Fibroblast of skin of right quadriceps (primary cell): ENCODE measurements at places on chromosomes 7 and 10.
A peak's percentile ranks its signal among the peaks of the same experiment; 100 is the strongest.

DNA sequence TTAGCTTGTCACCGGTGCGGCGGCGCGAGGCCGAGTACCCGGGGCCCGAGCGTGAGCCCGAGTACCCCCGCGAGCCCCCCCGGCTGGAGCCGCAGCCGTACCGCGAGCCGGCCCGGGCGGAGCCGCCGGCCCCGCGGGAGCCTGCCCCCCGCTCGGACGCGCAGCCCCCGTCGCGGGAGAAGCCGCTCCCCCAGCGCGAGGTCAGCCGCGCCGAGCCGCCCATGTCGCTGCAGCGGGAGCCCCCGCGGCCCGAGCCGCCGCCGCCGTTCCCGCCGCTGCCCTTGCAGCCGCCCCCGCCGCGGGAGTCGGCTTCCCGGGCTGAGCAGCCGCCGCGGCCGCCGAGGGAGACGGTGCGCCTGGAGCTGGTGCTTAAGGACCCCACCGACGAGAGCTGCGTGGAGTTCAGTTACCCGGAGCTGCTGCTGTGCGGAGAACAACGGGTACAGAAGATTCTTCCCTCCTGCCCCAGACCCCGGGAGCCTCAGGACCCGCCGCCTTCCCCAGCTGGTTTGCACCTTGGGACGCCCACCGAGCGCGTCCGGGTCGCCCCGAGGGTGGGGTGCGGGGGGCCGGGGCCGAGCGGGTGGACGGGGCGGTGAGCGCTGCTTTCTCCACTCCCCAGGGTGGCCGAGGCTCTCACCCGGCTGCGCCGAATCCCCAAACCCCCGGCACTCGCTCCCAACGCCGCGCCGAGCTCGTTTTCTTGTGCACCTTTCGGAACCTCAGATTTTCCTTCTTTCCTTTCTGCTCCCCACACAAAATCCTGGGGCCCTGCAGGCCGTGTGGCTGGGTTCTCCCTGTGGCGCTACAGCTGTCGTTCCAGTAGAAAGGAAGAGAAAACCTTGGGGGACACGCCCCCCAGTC, 708 bp downstream of the UBN2 start:
- peak; percentile 15 for DNase-seq

GRCh38 chr10:62037890-62038608, 136.6 kb downstream of the ARID5B start:
- no peak for DNase-seq

- no peak for DNase-seq
These were observed 242.6 kb downstream of the PHF14 start for GRCh38 chr7:11216276-11216675.

DNA sequence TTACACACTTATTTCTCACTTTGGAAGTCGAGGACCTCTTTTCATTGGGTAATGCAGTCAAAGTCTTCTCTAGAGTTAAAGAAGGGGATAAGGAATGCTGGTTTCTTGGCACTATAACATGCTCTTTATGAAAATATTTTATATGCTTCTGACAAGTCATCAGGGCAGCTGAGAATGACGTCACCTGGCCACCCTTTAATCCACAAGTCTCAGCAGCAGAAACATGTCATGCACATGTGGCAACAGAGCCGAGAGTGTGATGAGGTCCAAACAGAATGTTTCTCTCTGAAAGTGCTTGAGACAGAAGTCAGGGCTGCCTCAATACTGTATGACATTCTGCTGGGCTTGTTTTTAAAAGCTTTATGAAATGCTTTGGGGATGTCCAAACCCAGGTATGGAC, 63.5 kb upstream of the C10orf90 start:
- peak; percentile 46 for DNase-seq

GRCh38 chr7:7486362-7486761, 49.3 kb downstream of the COL28A1 start:
- DNase-seq: no peak

DNA sequence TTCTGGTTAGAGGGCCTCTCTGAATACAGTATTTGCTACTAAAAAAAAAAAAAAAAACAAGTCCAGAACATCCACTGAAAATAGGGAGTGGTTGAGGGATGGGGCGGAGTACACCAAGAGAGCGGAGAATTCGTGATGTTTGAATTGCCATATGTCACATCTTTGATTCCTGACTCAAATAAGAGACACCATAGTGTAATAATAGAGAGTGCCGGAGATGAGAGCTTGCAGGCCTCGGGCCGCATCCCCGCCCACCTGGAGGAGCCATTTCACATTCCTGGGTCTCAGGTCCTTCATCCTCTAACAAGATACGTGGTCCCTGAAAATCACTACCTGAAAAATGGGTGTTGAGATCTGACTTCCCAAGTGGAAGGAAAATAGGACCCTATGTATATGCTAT, 46.8 kb downstream of the KIAA1549 start:
- no peak for DNase-seq

DNA sequence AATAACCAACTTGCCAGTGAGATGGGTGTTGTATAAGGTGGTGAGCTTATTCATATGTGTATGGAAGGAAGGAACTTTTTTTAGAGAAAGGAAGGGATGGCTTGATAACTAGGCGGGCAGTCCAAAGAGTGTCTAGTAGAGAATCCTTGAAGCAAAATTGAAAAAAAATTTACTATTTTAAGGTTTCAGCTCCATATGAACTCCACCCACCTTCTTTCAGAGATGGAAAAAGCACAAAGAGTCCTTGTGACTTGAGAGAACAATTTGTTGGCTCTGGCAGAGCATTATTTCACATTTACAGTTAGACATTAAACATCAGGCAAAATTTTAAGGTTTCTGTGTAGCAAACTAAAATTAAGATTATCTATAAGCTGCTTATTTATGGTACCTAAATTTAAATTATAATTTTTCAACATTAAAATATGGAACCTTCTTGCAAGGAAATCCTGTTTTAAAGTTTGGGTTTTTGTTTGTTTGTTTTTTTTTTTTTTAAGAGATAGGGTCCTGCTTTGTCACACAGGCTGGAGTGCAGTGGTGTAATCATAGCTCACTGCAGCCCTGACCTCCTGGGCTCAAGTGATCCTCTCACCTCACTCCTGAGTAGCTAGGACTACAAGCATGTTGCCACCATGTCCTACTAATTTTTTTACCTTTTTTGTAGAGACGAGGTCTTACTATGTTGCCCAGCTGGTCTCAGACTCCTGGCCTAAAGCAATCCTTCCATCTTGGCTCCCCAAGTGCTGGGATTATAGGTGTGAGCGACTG, 12.2 kb downstream of the PTPN12 start:
- no peak for DNase-seq

- no peak for DNase-seq
These were observed 105.4 kb upstream of the GLI3 start for GRCh38 chr7:42342381-42342780.

DNA sequence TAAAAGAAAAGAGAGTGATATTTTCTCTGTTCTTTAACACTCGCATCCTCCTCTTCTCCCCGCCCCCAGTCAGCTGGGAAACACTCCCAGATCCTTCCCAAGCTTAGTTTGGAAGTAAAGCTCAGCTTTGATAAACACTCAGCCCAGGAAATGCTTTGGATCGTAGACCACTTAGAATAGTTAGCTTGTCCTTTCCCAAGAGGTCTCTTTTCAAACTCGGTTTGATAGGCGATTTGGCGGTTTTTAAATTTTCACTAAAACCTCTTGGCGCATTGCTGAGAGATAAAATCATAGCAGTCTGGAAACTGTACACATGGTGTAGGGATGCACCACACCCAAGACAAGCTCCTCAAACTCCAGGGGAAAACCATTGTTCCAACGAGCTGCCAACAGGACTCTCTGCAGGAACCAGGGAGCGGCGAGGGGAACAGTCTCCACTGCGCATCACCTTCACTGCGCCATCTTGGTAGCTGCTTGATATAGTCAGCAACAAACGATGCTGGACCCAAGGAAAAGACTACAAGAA, 22.3 kb downstream of the SMURF1 start:
- peak; percentile 85 for DNase-seq

GRCh38 chr10:106761906-106762305, 402.6 kb downstream of the SORCS1 start:
- no peak for DNase-seq

DNA sequence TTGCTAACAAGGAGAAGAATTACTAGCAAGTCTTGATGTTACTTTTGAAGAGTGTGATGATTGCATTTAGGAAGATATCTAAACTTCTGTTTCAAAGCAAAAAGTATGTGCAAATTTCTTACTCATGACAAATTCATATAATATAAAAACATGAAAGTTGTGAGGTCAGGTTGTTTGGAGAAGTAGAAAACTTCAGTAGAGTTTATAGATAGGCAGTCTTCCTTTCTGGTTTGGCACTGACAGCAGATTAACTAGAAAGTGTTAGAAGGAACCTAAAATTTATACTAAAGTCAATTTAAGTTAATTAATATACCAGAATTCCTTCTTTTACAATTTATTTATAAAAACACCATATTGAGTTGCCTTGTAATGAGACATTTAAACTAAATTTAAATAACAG, 16.9 kb downstream of the PTEN start:
- DNase-seq: no peak

- DNase-seq: no peak
These were observed 32.1 kb downstream of the ARMC3 start for GRCh38 chr10:22959950-22960349.

DNA sequence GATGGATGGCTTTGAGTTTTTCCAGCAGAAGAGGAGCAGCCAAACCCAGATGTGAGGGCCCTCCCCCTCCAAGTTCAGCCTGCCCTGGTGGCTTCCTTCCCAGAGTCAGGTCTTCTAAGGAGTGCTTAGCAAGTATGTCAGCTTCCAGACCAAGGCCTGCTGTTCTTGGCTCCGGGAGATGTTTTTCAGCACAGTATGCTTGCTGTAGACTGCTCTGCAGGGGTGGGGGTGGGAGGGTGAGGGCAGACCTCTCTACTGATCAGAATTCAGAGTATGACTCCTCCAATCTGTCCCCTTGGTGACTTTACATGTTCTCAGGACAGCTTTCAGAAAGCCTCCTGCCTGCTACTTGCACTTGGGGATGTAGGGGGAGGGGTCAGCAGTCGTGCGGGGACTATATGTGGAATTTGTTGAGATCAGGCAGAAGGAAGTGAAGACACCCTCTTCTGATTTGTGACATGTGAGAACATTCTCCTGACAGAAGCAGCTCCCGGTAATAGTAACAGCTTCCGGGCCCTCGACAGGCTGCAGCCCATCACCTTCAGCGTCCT, 516.4 kb upstream of the ZMIZ1 start:
- peak; percentile 77 for DNase-seq

GRCh38 chr7:143256932-143257331, 6.3 kb upstream of the GSTK1 start:
- DNase-seq: no peak

DNA sequence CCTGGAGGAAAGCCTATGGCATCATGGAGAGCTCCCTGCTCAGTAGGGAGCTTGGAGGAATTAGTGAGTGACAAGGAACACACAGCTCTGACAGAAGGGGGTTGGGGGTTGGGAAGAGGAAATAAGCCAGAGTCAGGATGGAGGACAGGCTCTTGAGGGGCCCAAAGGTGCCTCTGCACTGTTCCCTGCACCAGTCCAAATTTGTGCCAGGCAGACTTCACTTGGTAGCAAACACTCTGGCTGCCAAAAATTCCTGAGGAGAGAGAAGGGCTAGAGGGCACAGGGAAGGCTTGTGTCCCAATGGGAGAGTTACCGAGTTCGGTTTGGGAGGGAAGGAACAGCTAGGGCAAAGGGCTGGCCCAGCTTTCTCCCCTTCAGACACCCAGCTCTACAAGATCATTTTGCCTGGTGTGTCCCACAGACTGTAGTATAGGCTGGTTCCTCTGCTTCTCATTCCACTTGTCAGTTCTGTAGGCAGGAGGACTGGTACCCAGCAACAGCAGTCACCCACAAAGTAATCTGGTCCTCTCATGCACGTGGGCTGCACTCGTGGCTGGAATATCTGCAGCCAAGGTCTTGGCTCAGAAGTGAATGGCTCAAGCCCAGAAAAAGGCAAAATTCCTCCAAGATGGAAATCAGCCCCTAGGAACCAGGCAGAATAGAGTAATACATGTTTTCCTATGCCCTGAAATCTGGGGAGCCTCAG, 8.0 kb upstream of the KCNIP2 start:
- DNase-seq: no peak

GRCh38 chr10:89390476-89391225, 1.8 kb upstream of the IFIT1 start:
- no peak for DNase-seq

DNA sequence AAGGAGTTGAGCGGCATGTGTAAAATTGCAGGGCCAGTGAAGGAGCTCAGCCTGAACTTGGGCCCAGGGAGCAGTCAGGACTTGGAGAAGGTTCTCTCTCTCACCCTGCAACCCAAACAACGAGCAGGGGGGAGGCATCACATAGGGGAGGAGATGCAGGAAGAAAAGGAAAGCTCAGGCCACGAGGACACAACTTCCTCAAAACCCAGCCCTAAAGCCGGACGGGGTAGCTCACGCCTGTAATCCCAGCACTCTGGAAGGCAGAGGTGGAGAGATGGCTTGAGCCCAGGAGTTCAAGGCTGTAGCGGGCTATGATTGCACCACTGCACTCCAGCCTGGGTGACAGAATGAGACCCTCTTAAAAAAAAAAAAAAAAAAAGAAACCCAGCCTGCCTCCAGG, 629.1 kb downstream of the PARD3 start:
- no peak for DNase-seq

GRCh38 chr10:99487125-99487807, 45.5 kb upstream of the NKX2-3 start:
- DNase-seq: no peak

- peak; percentile 21 for DNase-seq
These were observed at the start of gene CNNM1 for GRCh38 chr10:99329304-99329553. CNNM1 (plus strand) TSS chr10:99329356; CDS start chr10:99329388, 32 bp downstream.

- no peak for DNase-seq
These were observed 20.4 kb downstream of the KNDC1 start for GRCh38 chr10:133180192-133180964.

DNA sequence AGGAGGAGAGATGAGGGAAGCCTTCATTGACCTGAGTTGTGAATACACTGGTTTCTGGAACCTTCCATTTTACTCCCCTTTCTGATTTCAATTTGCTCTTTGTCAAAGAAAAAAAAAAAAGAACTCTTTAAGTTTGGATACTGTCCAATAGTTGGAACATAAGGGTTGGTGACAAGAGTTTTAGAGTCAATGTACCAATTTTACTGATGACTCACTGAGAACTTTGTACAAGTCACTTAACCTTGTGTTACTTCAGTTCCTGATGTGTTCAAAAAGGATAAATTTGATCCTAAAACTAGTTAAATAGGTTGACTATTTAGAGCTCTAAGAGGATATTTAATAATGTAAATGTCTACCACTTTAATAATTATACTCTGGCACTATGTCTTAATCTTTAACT, 4.1 kb upstream of the CDK14 start:
- peak; percentile 9 for DNase-seq

DNA sequence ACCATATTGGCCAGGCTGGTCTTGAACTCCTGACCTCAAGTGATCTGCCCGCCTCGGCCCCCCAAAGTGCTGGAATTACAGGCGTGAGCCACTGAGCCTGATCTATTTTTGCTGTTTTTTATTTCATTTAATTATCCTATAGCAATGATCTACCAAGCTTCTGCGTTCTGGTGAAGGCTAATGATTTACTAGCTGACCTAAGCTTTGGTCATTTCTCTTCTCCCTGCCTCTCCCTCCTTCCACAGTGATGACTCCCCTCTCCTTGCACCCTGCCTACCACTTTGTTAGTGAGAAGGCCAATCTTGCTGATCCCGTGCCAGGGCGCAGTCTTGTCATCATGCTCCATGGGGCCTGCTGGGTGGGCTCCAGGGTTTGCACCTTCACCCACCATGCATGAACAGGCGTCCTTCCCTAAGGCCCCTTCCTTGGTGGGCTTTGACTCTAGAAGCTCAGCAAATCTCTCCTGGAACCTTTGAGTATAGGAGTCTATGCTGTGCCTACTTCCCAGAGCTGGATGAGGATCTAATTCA, 11.9 kb upstream of the ZCCHC24 start:
- DNase-seq: no peak
